RPMI7951 (cell line): ENCODE measurements at places on chromosomes 7 and 10.

- peak; percentile 98 for DNase-seq
Observed at GRCh38 chr7:101251871-101252659, 7.2 kb upstream of the FIS1 start.

DNA sequence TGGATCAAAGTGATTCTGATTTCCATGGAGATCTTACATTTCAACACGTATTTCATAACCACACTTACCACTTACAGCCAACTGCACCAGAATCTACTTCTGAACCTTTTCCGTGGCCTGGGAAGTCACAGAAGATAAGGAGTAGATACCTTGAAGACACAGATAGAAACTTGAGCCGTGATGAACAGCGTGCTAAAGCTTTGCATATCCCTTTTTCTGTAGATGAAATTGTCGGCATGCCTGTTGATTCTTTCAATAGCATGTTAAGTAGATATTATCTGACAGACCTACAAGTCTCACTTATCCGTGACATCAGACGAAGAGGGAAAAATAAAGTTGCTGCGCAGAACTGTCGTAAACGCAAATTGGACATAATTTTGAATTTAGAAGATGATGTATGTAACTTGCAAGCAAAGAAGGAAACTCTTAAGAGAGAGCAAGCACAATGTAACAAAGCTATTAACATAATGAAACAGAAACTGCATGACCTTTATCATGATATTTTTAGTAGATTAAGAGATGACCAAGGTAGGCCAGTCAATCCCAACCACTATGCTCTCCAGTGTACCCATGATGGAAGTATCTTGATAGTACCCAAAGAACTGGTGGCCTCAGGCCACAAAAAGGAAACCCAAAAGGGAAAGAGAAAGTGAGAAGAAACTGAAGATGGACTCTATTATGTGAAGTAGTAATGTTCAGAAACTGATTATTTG, 15.3 kb downstream of the HNRNPA2B1 start:
- no peak for DNase-seq

DNA sequence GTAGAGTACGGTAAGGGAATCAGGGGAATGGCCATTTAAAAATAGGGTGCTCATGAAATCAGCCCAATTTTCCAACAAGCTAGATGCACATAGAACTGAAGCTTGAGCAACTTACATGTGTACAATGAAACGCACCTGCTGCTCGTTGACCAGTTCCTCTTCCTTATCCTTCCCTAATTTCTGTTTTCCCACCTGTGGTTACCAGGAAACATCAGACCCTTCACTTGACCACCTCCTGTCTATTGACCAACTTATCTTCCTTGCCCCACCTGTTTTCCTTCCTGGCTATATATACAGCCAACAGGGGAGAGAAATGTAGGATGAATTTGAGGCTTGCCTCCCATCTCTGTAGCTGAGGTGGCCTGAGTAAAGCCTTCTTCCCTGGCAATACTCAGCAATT, 37.8 kb upstream of the RAPGEF5 start:
- no peak for DNase-seq

GRCh38 chr10:125187238-125188194, 27.2 kb upstream of the CTBP2 start:
- no peak for DNase-seq

DNA sequence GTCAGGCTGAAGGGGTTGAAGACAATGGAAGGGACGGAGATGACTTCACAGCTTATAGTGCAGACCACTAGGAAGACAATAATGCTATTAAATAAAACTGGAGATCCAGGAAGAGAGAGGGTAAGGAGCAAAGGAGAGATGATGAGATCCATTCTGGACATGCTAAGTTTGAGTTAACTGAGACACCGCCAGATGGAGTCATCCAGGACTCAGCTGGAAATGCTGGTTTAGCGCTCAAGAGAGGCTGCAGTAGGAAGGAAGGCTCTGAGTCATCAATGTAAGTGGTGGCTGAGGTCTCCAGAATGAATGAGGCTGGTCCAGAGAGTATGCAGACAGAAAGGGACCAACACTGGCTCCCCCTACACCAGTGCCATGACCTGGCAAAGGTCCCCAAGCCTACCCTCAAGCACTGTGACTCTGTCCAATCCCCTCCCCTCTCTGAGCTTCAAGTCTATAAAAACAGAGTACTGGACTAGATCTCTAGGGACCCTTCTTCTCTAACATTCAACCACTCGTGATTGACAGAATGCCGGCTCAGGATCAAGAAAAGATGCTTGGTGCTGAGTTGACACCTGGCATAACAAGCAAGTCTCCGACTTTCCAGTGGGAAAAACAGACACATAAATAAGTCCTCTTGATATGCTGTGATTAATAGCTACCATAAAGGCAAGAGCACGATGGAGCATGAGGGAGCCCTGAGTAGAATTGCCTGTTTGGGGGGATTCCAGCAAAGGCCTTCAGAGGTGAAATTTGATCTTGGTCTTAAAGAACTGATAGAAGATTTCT, 8.9 kb downstream of the GFRA1 start:
- DNase-seq, result no peak

DNA sequence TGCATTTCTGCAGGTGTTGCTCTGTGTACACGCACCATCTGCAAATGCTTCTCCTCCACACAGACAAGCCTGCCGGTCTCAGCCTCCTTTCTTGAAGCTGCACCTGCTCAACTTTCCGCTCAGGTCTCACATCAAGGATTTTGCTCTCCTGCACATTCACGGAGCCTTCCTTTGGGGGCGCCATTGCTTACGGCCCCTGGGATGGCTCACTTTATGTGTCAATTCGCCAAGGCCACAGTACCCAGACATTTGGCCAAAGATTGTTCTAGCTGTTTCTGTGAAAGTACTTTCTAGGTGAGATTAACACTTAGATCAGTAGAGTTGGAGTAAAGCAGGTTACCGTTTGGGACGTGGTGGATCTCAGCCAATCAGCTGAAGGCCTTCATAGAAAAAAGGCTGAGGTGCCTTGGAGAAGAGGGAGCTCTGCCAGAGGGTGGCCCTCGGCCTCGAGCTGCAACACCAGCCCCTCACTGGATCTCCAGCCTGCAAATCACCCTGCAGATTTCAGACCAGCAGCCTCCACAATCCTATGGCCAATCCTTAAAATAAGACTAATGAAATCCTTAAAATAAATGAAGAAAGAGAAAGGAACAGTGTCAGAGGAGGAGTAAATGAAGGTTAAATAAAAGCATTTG, 39.9 kb upstream of the PPP2R2D start:
- DNase-seq, result no peak

GRCh38 chr7:127650847-127651555, 993 bp upstream of the SND1 start:
- DNase-seq, result peak; percentile 68

GRCh38 chr10:114265392-114266053, 26.5 kb downstream of the VWA2 start:
- DNase-seq, result no peak

GRCh38 chr7:98357751-98358161, 43.1 kb downstream of the BAIAP2L1 start:
- peak; percentile 82 for DNase-seq

DNA sequence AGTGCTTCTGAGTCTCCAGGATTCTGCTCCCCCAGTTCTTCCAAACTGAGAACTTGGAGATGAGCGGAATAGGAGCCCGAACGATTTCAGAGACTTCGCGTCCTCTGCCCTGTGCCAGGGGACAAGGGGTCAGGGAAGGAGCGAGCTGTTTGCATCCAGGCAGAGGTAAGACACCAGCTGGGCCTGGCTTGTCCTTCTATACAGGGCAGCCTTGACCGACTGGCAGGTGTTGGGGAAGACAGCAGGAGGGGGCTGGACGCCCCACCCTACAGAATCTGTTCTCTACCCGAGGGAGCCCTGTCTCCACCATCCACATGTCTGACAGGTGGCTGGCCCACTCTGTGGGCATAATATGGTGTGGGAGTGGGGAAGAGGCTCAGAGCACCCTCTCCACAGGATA, 7.1 kb downstream of the SPOCK2 start:
- DNase-seq, result no peak

- no peak for DNase-seq
Observed at GRCh38 chr7:99958564-99959227, 17.1 kb downstream of the AZGP1 start.

- DNase-seq, result no peak
Observed at GRCh38 chr7:31066516-31067130, 14.5 kb downstream of the ADCYAP1R1 start.

GRCh38 chr10:103465411-103466179, 6.9 kb upstream of the CALHM1 start:
- no peak for DNase-seq

GRCh38 chr7:110205899-110206298, 885.0 kb upstream of the LRRN3 start:
- DNase-seq, result no peak

- DNase-seq, result no peak
Observed at GRCh38 chr10:122040786-122041185, 51.8 kb downstream of the TACC2 start.

GRCh38 chr10:107031931-107032699, 132.4 kb downstream of the SORCS1 start:
- DNase-seq, result peak; percentile 19

- peak; percentile 39 for DNase-seq
Observed at GRCh38 chr10:118832241-118832651, 77.5 kb upstream of the CACUL1 start.

DNA sequence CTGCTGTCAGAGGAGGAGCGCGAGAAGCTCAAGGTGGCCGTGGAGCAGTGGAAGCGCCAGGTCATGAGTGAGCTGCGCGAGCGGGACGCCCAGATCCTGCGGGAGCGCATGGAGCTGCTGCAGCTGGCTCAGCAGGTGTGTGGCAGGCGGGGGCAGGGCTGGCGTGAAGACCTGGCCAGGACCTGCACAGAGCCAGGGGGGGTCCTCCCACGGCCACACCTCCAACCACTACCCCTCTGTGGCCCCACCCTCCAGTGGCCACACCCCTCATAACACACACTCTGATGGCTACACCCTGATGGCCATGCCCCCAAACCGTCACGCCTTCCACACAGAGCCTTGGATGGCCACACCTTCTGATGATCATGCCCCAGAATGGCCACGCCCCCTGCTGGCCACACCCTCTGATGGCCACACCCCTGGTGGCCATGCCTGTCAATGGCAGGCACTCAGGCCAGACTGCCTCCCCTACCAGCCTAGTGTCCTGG, 23.4 kb upstream of the DPYSL4 start:
- DNase-seq, result no peak

GRCh38 chr10:86225103-86225782, 141.4 kb downstream of the GRID1 start:
- peak; percentile 61 for DNase-seq

- no peak for DNase-seq
Observed at GRCh38 chr7:1934017-1934416, 263.9 kb downstream of the ELFN1 start.

DNA sequence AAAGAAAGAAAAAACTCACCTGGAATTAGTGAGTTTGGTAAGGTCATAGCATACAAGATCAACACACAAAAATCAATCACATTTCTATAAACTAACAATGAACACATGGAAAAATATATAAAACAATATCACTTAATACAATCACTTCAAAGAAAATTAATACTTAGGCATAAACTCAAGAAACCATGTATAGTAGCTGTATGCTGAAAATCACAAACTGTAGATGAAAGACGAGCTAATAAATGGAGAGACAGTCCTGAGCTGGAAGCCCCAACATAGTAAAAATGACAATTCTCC, 113.8 kb upstream of the RHEB start:
- no peak for DNase-seq

DNA sequence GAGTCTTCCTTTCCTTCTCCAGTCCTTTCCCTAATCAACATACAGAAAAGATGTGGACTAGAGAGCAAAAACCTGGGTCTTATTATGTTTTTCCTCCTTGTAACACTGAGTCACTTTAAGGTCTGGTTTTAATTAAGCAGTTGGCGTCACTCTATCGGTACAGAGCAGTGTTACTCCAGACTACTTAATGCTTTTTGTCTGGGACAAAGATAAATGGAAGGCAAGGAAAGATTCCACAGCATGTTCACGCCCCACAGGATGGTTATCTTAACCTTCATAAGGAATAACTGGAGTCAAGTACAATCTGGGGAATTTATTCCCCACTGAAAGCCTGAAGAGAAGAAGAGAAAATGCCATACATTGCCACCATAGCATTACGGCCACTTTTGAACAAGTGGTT, 145.7 kb downstream of the ELAPOR2 start:
- peak; percentile 32 for DNase-seq

DNA sequence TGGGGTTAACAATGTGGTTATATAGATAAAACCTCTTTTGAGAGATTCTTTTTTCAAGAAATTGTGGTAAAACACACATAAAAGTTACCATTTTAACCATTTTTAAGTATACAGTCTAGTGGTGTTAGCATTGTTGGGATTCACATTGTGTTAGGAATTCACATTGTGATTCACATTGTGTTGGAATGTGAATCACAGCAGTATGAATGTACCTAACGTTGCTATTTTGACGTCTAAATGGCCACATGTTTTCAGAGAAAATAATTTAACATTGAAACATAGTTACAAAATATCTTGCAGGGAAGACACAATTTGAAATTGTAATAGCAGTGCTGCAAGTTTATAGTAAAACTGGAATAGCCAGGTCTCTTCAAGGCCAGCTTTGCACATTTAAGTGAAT, 129.0 kb downstream of the BICC1 start:
- peak; percentile 63 for DNase-seq

- DNase-seq, result no peak
Observed at GRCh38 chr7:67631476-67631875, 634.8 kb downstream of the TYW1 start.

DNA sequence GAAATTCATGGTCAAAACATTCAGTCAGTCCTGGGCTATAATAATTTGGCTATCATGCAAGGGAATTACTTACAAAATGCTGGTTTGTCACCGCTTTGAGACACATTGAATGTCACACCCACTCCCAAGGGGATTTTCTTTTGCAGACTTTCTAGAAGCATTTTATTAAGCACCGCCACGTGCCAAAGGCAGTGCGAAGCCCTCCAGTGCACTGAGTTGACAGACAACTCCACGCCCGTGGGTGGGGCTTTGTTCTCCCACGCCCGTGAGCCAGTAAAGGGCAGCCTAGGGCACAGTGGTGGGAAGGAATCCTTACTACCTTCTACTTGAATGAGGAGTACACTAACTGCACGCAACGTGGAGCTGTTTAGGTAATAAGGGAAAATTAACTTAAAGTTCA, 515.8 kb downstream of the KCNMA1 start:
- no peak for DNase-seq

DNA sequence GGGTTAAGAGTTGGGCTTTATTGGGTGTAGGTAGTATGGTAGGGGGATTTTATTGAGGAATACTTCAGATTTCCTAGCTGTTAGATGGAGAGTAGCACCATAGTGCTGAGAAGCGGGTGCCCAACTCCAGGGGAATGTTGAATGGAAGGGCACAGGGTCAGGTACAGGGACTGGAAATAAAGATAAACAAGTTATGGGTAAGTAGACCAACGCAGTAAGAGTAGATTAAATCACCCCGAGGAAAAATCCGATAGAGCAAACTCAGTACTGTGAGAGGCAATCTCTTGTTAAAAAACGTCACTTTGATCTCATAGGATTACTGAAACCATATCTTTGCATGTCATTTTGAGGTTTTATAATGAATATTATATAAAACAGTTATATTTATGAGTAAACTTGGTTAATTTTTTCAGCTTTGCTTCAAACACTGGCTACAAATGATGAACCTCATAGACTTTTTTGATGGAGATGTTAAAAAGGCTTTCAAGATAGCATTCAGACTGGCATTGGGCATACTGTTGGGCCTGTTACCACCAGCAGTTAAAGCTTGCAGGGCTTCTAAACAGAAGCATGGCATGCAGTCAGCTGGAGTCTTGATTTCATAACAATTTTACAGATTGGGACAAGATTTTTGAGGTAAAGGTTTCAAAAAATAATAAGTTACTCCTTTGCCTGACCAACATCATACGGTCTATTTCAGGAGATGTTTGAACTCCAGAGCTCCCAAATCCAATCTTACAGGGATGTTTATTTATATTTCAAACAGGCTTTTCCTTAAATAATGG, 7.1 kb downstream of the AHR start:
- no peak for DNase-seq
